PC-9 (cell line): ENCODE measurements at places on chromosomes 2 and 18.

- peak; percentile 57 for DNase-seq
Measured at GRCh38 chr18:3118195-3119010, 101.4 kb downstream of the MYOM1 start.

DNA sequence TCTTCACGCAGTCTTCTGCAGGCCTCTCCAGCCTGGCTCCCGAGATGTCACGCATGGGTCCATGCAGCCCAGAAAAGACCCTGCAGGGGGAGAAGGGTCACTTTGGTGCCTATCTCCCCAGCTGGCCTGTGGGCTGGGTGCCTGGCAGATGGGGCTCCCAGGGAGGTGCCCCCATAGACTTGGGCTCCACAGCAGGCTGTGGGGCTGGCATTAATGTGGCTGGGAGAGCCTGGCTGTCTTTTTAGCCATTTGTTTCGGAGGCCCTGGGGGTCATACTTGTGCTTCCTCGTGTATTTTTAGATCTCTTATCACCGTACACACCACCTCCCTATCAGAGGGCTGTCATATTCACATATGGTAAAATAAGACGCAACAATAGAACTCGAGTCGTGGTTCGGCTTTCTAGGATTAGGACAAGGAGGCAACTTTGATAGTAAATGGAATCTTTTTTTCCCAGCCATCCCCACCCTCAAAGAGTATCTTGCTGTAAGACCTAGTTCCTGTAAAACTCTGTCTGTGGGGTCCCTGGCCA is 74.5 kb downstream of the LRRFIP1 start:
- no peak for DNase-seq

DNA sequence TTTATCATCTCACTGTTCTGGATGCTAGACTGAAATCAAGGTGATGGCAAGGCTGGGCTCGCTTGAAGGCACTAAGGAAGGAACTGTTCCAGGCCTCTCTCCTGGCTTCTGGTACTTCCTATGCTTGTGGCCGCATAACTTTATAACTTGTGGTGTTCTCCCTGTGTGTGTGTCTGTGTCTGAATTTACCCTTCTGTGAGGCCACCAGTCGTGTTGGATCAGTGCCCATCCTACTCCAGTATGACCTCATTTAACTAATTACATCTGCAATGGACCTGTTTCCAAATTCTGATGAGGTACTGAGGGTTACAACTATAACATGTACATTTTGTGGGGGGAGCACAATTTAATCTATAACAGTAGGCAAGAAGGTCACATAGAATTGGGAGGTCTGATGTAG is 41.6 kb downstream of the LYPD6B start:
- no peak for DNase-seq

DNA sequence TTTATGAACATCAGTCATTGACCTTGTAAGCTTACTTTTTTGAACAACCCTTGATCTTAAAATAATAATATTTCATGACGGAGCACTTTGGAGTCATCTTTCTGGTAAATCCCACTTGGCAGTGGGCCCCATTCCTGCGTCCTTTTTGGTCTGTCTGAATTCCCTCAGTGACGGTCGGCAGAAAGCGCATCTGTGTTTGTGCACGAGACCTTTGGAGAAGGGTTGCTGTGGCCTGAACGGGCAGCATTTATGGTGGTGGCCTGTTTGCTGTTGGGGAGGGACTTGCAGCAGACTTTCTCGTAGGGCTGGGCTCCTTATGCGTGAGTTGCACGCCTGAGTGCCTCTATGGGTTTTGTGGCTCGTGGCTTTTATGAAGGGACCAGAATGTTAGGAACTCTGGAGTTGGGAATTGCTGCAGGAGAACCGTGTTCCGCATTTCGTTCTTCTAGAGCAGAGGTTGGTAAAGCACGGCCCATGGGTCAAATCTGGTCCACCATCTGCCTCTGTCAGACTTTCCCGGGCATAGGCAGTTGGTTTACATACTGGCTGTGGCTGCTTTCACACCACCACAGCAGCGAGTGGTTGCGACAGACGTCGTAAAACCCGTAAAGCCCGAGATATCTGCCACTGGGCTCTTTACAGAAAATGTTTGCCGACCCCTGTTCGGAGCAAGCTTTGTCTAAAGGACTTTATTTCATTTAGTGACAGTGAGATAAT is 30.8 kb downstream of the LPIN1 start:
- DNase-seq, result no peak
